ENCODE measurements at places on chromosomes 1 and 21.

DNA sequence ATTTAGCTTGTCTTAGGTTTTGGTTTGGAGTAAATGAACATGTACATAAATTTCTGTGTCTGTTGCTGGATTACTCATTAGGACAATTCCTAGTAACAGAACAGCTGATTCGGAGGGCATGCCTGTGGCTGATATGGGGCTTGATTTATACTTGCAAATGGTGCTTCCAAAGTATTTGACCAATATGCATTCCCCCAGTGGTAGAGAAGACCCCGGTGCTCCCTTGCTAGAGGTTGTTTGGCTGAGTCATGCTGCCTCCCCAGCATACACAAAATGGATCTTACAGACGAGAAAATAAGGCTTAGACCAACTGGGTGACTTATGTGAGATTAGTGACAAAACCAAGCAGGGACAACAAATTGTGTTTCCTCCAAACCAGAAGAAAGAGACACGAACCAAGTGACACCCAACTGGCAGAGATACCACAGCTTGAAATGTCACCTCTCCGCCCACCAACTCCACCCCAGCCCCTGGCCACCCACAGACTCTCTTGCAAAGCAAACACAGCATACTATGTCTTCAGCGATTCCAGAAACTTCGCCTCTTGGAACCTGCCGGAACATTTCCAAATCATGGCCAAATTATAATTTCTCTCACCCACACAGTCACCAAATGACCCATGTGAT lies 75.9 kb upstream of the ETS2 start:
- no peak overlapping the region for H3K27ac ChIP-seq
- no peak overlapping the region for H3K4me3 ChIP-seq
- no peak for DNase-seq
- peaks cover 4% of the 10 kb centered on the region for H3K4me1 ChIP-seq
- no peaks in the 10 kb centered on the region for H3K36me3 ChIP-seq
- H3K27me3 ChIP-seq, result no peaks in the 10 kb centered on the region

GRCh38 chr1:17207046-17207445 lies 2.1 kb downstream of the PADI1 start:
- peaks cover 24% of the 10 kb centered on the region for H3K4me1 ChIP-seq
- H3K27me3 ChIP-seq, result no peaks in the 10 kb centered on the region
- H3K4me3 ChIP-seq, result no peak overlapping the region
- DNase-seq, result no peak

DNA sequence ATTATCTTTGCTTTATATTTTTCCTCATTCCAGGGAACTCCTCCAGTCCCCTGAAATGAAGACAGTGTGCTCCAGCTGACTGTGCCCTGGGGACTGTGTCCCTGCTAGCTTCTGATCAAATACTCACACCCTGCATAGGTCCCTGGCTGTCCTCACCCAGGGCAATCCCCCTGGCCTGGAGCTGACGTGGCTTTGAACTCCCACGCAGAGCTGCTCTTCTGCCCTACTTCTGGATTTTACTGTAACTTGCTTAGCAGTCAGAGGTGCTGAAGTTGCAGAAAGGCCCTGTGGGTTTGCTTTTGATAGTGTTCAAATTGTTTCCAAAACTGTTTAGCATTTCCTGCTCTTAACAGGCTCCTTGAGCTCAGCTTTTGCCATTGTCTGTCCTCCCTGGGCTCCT lies 186.5 kb downstream of the FASLG start:
- H3K27ac ChIP-seq, result no peak overlapping the region
- H3K4me1 ChIP-seq, result no peaks in the 10 kb centered on the region
- H3K27me3 ChIP-seq, result no peaks in the 10 kb centered on the region
- H3K4me3 ChIP-seq, result no peak overlapping the region

DNA sequence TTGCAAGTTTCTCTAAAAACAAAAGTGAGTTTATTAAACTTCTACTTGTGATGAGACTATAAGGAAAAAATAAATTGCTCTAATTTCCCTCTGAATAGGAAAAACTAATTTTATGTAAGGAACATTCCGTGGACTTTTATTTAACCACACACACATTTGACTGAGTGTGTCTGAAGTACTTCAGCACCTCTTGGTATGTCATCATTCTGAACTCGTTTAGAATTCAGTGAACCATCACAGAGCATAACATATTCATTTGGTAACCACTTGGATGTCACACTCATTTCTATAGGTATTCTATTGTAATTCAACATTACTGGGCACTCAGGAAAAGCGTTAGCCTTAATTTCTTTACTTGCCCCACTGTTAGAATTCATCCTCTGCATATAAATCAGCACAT lies 79.1 kb downstream of the RGS21 start:
- no peaks in the 10 kb centered on the region for H3K27me3 ChIP-seq
- no peaks in the 10 kb centered on the region for H3K4me1 ChIP-seq
- DNase-seq, result no peak
- no peak overlapping the region for H3K27ac ChIP-seq

DNA sequence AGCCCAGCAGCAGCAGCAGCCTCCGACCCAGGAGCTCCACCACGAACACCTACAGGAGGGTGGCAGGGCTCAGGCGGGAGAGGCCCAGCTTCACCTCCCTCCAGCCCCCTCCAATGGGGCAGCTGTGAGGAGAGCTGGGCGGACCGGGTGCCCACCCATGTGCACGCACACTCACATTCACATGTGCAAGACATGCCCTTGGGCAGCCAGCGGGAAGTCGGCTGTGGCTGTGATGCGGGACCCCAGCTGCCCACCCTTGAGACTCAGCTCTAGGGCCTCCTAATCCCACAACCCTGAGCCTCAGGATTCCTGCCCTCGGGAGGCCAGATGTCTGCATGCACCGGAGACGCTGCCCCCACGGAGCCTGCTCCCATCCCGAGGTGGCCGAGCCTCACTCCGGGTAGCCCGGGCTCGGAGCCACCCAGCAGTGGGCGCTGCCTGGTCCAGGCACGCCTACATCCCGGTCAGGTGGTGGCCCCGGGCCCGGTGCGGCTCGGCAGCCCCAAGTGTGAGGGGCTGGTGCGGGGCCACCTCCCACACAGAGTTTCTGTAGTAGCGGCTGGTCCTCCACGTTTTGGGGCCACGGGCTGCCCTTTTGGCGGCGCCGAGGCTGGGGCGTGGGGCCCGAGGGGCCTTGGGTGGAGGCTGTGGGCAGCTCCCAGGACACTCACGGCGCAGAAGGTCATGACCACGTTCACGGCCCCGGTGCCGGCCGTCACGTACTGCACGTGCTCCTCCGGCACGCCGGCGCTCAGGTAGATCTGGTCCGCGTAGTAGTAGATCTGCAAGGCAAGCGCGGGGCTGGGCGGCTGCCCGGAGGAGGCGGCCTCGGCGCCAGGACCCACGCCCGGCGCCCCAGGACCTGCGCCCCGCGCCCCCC lies 12.9 kb upstream of the SLC2A7 start:
- no peaks in the 10 kb centered on the region for H3K27me3 ChIP-seq
- peaks cover 4% of the 10 kb centered on the region for H3K36me3 ChIP-seq
- no peak overlapping the region for H3K27ac ChIP-seq
- DNase-seq, result no peak
- peaks cover 16% of the 10 kb centered on the region for H3K4me1 ChIP-seq
- H3K4me3 ChIP-seq, result no peak overlapping the region

DNA sequence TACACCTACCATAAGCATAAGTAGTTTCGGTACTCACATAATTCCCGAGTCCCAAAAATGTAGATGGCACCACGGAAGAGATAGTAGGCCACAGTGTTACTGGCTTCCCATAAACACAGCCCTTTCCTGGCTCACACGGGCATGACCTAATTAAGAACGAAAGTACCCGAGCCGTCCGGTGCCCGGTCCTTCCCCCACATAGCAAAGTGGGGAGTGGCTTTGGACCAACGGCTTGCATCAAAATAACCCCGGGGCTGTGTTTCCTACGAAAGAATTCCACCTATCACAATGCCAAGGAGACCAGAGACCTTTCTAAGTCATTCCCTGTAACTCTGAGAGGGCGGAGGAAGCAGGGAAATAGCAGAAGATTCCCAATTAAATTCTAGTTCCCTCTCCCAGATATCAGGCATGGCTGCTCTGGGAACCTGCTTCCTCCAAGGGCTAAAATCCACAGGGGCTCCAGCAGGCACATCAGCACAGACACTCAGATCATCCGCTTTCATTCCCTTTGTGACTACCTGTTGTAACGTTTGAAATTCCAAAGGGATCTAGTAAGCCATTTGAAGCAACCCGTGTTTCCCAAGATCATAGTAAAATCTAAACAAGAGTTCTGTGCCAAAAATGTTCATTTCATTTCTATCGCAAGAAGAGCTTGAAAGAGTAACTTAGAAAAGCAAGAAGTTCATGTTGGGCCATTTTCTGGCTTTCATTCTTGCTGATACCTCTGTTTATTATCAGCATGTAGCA lies at the start of gene TMPRSS3:
Gene TMPRSS3 (minus strand): TSS at position 148 of the 747 bp plus-strand sequence. CDS start 635 bp downstream, outside the sequence.
- H3K36me3 ChIP-seq, result no peaks in the 10 kb centered on the region
- DNase-seq, result peak; percentile 85
- peak within 1 kb of the TSS; percentile 84 for H3K27ac ChIP-seq
- H3K27me3 ChIP-seq, result peaks cover 11% of the 10 kb centered on the region
- H3K4me1 ChIP-seq, result peaks cover 6% of the 10 kb centered on the region
- H3K4me3 ChIP-seq, result peak within 1 kb of the TSS; percentile 67

DNA sequence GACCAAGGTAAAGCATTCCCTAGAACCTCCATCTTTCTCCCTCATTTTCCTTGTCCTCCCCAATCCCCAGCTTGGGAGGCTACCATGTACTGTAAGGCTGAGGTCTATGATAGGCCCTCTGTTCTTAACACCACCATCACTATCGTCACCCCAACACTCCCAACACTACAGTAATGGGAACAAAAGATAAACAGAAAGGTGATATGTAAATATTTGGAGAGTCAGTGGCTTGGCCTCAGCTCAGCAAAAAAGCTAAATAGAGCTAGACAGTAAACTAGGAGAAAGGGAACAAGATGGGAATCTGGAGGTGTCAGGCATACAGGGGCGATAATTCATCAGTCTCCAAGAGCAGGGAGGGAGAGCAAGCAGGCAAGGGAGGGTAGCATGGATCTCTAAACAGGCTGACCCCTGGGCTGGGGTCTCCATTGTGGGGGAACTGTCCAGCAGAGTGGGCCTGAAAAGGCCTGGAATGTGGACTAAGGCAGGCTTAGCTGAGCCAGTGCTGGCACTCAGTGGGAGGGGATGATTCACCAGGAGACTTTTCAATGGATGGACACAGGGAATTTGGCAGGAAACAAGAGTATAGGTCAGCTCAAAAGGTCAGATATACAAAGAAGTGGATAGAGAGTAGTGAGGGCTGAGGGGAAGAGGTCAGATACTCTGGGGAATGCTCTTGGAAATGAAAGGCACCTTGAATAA lies 6.7 kb downstream of the WNT2B start:
- H3K27me3 ChIP-seq, result no peaks in the 10 kb centered on the region
- no peak overlapping the region for H3K4me3 ChIP-seq
- H3K4me1 ChIP-seq, result no peaks in the 10 kb centered on the region
- no peak overlapping the region for H3K27ac ChIP-seq
- peak; percentile 38 for DNase-seq

DNA sequence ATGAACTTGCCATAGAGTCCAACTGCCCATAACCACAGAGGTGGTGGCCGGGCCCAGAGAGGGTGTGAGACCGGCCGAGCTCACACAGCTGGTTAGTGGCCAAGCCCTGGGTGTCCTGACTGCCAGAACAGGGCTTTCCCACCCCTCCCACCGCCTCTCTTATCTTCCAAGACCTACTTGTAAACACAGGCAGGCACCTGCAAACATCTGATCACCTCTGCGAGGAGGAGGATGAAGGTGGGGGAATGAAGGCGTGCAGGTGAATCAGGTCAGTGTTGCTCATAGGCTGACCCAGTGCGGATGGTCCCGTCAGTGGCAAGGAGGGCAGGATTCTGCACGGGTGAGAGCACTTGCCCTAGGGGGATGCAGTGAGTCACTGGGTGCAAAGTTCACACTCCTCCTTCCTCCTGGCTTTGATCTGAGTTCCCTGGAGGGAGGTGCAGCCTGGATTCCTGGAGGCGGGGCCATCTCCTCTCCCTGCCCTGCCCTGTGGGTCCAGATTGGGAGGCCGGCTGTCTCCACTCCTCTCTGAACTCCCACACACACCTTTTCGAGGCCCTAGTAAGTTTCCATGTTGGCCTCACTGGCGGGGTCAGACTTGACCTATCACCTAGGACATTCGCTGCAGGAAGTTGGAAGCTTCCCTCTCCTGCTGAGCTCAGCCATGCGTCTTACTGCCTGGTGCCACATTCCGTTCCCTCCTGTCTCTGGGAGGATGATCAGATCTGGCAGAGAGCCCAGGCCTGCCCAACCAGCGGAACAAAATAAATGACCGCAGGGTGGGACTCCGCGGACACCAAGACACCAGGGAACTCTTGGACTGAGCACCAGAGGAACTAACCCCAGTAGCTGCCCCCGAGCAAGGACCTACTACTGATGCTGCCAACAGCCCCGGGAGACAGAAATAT lies 7.3 kb downstream of the UQCRHL start:
- no peaks in the 10 kb centered on the region for H3K27me3 ChIP-seq
- H3K27ac ChIP-seq, result peak overlapping the region; percentile 91
- H3K4me3 ChIP-seq, result peak overlapping the region; percentile 63
- DNase-seq, result peak; percentile 96
- peaks cover 60% of the 10 kb centered on the region for H3K4me1 ChIP-seq

- no peaks in the 10 kb centered on the region for H3K27me3 ChIP-seq
- H3K27ac ChIP-seq, result no peak overlapping the region
- DNase-seq, result no peak
- no peak overlapping the region for H3K4me3 ChIP-seq
- no peaks in the 10 kb centered on the region for H3K4me1 ChIP-seq
Measured at GRCh38 chr21:42465803-42466127, 30.3 kb downstream of the RSPH1 start.

- no peak overlapping the region for H3K4me3 ChIP-seq
- H3K27ac ChIP-seq, result no peak overlapping the region
- H3K4me1 ChIP-seq, result no peaks in the 10 kb centered on the region
Measured at GRCh38 chr1:181499825-181500224, 16.5 kb downstream of the CACNA1E start.
